Activated naive CD4-positive, alpha-beta T cell treated with anti-CD3 and anti-CD28 coated beads, Interleukin-2, amount 50 U/mL, for 16 hours (primary cell): ENCODE measurements at places on chromosomes 2 and 18.

- no peak for DNase-seq
Observed at GRCh38 chr18:43620936-43621335, 343.6 kb upstream of the SYT4 start.

- DNase-seq = no peak
Observed at GRCh38 chr2:42186366-42186765, 17.2 kb downstream of the EML4 start.

DNA sequence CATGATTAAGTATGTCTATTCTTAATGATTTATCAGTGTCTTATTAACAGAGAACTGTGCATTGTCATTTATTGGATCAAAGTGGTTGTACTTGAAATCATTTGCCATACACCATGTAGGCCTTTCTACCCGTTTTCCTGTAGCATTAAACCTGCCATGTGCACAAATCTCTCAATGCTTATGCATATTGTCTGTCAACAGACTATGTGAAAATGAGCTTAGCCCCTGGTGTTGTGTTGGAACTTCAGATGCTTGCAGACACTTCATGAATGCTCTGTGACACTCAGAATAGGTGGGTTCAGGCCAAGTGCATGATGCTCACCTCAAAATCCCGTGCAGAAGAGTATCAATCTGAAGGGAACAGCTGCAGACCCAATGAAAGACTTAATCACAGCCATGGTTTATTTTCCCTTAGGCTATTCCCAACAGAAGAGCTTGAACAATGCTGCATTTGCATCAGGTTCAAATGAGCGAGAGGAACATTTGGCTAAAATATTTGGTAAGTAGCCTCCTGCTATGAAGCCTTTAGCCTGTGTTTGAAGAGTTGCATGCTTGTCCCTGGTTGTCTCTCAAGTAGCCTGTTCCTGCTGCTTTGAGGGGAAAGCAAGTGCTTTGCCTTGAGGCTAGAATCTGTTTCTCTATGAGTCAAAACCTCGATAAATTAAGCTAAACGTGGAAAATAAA lies 6.1 kb downstream of the C2orf92 start:
- DNase-seq = no peak

DNA sequence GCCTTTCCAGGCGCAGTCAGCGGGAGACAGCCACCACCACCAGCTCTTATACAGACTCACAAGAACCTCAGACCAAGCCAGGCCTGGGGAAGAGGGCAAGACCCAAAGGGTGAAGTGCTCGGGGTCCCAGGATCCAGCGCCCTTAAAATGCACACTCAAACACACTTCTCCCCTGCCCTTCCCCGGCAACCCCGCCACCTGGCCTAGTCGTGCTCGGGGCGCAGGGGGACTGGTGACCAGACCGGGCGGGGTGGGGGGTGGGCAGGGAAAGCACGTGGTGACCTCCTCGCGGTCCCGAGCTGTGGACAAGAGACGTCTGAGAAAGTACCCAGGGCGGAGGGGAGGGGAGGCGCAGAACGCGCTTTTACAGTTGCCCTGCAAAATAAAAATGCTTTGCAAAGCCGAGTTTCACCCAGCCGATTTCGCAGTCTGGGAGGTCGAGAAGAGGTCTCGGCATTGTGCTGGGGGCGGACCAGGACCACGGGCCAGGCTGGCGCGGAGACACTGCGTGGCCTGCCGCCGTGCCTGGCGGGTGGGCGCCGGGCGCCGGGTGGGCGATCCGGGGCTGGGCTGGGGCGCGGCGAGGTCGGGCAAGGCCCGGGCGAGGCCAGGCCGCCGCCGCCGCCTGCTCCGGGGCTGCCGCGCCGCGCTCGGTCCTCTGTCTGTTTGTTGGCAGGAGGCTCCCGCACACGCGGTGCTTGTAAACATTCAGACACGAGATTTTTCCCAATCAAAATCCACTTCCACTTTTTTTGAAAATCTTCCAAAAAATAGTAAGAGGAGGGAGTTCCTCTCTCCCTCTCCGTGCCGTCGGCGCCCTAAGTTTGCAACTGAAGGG lies 2.0 kb downstream of the BCL11A start:
- peak; percentile 24 for DNase-seq

GRCh38 chr2:187169864-187170263 lies 278.2 kb downstream of the CALCRL start:
- DNase-seq = no peak

DNA sequence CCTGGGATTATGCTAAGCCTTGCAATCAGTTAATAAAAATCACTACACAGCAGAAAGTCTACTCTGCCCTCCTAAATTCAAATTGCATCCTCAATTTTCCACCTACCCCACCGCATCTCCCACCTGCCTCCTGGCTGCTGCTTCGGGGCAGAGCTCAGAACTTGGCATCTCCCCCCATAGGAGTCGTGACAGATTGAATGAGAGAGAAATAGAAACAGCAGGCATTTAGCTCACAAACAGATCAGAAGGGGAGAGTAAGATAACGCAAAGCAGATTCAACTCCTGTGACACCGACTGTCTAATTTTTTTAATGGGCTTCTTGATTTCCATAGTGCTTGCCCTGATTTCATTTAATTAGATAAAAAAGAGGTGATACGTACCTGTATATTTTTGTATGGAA lies 24.7 kb upstream of the LRRC30 start:
- DNase-seq = no peak

- no peak for DNase-seq
Observed at GRCh38 chr2:10977621-10978020, 65.9 kb downstream of the KCNF1 start.

DNA sequence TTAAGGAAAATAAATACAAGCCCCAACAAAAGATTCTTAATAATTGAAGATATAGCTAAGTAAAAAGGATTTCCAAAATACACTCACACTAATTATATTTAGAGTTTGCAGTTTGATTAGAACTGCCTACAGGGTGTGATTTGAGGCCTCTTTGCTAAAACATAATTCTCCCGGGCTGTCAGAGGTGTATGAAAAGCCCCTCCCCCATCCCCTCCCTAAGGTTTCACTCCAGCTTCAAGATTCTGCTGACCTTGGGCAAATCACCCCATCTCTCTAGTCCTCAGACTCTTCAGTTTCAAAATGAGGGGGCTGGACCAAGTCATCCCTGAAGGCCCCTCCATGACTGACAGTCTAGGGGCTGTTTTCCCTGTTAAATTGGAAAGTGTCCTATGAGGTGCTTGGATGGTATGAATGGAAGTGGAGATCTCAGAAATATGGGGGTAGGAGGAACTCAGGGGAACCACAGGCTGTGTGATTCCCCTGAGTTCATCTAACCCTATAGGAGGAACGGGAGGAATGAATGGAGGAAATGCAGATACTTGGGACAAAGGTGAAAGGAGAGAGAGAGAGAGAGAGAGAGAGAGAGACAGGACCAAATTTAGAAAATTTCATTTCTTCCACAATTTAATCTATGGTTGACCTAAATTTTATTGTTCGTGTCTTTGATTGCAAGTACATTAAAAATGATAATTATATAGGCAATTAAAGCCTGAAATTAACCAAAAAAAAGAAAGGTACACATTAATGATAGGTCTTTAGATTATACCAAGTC lies 107.5 kb downstream of the SPP2 start:
- DNase-seq = no peak

- no peak for DNase-seq
Observed at GRCh38 chr18:45527891-45528290, 87.4 kb upstream of the SLC14A2 start.

DNA sequence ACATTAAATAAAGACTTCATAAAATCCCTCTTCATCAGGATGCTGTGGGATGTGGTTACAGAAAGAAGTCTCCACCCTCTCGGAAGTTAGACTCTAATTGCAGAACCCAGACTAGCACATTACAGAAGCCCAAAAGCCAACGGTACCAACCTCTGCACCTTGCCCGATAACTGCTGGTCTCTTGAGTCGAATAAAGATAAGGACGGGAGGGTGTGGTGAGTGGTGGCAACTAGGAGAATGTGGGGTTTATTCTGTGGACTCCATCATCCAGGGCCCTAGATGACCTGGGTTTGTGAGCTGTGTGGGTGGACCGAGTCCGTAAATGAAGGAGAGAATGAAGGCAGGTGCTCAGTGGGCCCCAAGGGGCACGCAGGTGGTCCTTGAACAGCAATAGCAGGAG lies 462.8 kb upstream of the ID2 start:
- no peak for DNase-seq

GRCh38 chr2:33903215-33903614 lies 304.1 kb upstream of the FAM98A start:
- no peak for DNase-seq

GRCh38 chr18:56910967-56911366 lies 235.9 kb upstream of the BOD1L2 start:
- no peak for DNase-seq

DNA sequence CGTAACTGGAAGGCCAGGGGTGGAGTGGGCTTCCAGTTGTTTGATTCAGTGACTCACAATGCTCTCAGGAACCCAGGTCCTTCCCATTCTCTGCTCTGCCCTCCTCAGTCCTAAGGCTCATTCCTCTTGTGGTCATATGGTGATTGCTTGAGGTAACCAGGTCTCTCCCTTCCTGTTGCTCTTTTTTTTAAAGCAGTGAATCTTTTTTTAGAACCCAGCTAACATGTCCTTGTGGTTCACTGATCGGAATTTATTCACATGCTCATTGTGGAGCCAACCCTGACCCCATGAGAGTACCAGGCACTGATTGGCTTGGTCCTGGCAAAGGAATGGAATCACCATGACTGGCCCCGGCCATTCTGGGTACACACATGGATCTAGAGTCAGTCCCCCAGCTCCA lies 7.4 kb downstream of the THNSL2 start:
- no peak for DNase-seq

DNA sequence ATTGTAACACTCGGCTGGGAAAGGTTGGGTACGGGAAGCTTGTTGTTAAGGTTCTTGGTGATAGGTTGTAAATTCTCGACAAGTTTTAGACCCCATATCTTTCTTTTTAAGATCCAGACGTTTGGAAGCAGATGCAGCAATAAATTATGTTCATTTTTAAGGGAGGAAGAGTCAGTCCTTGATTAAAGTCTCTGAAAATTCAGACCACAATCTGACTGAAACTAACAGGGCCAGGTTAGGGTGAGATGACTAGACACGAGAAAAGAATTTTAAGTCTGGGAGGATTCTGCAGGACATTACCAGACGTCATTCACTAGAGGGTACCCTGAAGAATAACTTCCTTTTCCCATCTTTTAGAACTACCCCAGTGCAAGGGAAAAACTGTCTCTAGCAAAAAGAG lies 16.1 kb downstream of the WIPF1 start:
- no peak for DNase-seq

DNA sequence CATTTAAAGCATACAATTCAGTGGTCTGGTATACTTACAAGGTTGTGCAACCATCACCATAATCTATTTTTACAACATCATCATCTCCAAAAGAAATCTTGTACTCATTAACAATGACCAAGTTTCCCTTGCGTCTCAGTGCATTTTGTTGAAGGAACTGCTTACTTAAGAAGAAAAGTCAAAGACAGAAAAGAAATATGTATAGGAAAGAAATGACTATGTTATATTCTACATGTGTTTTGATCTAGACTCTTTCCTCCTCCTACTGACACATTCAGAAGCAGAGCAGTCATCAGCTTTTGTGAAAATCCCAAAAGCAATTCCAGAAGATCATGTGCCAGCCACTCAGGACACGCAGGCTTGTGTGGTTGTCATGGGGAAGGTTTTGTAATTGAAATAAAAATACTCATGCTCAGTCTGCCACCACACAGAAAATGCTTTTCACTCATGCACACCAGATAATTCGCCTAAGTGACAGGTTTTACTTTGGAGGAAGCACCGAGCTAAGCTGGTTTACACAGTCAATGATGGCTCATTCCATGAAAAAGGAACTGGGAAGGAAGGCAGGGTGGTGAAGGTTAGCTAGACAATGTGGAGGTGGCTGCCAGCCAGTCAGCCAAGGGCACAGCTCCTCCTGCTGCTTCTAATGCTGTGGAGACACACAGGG lies 158.5 kb upstream of the REV1 start:
- no peak for DNase-seq

- DNase-seq = no peak
Observed at GRCh38 chr2:182522972-182523473, 96.2 kb upstream of the PDE1A start.

DNA sequence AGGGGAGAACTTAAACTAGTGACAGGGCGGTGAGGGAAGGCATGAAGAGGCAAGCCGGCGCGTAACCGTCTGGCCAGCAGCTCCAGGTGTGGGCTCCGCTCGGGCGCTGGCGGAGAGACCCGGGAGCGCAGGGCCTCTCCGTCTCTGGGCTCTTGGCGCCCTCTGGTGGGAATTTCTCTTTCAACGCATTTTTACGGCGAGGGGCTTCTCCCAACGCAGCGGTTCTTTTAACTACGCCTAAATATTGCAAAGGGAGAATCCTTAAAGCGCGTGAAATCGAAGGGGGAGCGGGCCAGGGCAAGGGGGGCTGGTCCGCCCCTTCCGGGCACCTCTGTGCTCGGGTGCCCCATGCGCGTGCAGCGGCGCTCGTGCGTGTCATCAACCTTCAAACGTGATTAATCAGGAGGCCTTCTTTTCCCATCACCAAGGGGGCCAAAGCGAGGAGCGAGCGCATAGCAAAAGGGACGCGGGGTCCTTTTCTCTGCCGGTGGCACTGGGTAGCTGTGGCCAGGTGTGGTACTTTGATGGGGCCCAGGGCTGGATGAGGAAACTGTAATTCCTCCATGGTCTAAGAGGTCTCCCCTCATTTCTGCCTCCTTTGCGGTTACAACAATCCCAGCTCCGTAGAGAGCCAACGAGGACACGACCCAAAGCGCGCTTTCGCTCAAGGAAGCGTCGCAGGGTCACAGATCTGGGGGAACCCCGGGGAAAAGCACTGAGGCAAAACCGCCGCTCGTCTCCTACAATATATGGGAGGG lies 762 bp upstream of the GAD1 start:
- DNase-seq = peak; percentile 71

GRCh38 chr18:64972545-64972944 lies 778.3 kb upstream of the CDH7 start:
- DNase-seq = no peak

DNA sequence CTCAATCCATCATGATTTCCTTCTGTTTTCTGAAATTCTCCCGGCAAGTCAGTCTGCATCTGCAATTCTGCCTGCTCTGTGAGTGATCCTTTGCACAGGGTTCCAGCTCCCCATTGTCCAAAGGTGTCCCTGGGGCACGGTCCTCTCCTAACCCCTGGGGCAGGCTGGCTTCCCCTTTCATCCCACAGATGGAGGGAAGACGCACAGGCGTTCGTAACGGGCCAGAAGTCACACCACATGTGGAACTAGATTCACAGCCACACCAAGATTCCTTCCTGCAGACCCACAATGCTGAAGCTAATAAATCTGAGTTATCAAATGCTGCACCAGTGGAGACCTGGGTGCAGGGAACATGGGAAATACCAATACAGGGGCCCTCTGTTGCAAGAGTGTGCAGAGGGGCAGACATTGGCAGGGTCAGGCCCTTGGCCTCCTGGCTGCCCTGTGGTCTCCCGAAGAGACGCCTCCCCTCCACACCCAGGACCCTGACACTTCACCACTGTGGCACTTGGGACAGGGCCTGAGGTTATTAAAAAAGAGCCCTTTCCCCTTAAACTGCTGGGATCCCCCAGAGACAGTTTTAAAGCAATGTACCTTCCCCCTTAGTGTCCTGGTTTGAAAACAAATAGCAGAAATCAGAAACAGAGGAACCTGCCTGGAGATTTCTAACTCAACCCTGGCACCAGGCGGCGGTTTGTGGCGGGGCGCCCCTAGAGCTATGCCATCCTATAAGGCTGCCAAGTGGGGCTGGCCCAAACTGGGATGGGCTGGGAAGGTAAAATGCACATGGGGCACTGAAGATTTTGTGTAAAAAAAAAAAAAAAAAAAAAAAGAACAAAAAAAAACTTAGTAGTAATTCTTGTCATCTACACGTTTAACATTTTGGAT lies 15.4 kb downstream of the ZNF516 start:
- DNase-seq = no peak
